ENCODE measurements at places on chromosomes 6 and 20.

DNA sequence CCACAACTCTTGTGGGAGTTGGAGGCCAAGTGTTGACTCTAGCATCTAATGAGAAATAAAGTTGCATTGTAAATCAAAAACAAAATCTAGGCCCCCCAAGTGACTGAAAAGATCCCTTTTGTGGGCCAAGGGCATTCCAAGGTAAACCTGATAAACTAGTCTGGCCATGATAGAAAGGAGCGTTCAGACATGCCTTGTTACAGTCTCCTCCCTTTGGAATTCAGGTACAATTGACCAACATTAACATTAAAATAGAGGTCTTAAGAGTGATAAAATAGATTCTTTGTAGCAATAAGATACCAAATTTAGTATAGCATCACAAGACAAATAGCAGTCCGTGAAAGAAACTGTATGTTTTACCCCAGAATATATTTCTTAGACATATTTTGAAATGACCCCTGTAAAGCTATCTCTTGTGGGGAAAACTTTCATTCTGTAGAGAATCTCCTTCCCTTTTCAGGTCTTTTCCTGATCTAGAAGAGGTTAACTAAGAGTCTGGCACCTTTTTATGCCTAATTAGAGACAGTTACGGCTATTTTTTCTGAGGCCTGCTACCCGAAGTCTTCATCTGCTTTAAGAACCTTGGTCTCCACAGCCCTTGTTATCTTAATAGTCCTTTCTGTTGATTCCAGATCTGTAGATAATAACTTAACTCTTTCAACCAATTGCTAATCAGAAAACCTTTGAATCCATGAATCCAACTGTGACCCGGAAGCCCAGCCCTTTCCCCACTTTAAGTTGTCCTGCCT lies 495.4 kb upstream of the MMS22L start:
- no peak for DNase-seq

DNA sequence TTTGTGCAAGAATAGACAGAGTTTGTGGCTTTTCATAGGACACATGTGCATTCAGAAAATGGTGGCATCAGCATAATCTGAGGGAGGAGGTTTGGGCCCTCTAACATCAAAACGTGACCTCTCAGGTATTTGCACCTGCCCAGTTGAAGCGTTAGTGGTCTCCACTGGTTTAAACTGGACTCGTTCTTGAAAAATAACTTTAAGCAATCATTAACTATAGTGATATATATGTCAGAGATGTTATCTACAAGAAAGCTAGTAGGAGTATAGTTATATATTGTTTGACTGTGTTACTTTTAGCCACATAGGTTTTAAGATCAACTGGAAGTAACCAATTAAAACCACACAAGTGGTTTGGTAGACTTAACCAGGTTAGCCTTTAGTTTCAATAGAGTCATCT lies 607.4 kb downstream of the MAFB start:
- DNase-seq: no peak

GRCh38 chr20:46739431-46740213 lies 30.2 kb downstream of the SLC2A10 start:
- no peak for DNase-seq

DNA sequence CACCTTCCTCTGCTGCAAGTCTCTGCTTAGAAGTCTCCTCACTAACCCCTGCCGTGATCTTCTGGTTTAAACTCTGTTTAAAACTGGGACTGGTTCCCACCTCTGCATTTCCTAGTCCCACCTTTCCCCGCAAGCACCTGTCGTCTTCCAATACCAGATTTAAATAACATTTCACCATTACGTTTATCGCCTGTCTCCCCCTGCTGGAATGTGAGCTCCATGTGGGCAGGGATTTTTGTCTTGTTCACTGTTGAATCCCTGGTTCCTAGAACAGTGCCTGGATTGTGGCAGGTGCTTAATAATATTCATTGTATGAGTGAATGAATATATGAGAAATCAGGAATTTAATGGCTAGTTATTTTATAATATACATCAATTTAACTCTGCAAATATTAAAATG lies 2.7 kb downstream of the GUCA1A start:
- DNase-seq: no peak

DNA sequence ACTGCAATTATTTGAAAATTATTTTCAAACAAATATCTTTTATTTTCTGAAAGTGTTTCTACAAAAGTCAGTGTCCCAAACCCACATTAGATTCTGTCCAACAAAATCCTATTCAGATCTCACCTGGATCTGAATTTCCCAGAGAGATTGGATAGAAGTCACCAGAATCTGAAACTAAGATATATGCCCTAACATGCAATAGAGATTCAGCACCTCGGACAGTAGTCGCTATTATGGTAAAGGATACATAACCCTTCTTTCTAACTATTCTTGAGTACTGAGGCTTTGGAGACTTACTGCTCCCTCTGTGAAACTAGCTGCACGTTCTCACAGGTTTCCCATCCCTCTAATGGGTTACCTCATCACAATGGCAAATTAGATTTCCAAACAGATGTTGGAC lies 151.4 kb downstream of the ID4 start:
- DNase-seq: no peak

GRCh38 chr6:167733740-167734661 lies 92.7 kb upstream of the AFDN start:
- DNase-seq: no peak

- DNase-seq: no peak
Measured at GRCh38 chr20:5808901-5809300, 58.7 kb downstream of the SHLD1 start.

GRCh38 chr20:44436393-44436792 lies 39.3 kb upstream of the TTPAL start:
- DNase-seq: no peak

DNA sequence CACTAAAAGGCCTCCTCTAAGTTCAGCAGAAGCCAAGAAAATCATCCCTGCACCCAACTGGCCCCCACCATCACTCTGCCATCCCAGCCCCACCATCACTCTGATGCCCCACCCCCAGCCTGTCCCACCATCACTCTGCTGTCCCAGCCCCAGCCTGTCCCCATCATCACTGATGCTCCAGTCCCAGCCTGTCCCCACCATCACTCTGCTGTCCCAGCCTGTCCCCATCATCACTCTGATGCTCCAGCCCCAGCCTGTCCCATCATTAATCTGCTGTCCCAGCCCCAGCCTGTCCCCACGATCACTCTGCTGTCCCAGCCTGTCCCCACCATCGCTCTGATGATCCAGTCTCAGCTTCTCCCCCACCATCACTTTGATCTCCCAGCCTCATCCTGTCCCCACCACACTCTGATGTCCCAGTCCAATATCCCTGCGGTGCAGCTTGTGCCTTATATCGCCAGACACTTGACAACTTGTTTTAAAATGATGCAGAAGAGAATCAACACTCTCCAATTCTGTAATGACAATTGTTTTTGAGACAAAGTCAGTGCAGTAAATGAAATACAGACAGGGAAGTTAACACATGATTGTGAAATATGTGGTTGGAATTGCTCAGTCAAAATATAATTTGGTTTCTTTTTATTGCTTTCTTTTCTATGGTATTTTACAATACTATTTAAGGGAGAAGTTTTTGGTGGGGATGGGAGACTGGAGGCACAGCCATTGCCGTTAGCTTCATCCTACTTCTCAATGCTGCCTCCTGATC lies 100.8 kb downstream of the TNFAIP3 start:
- no peak for DNase-seq

- DNase-seq: no peak
Measured at GRCh38 chr6:82741996-82742385, 323.6 kb downstream of the UBE3D start.

GRCh38 chr20:19071446-19071725 lies 141.1 kb upstream of the SLC24A3 start:
- DNase-seq: no peak

DNA sequence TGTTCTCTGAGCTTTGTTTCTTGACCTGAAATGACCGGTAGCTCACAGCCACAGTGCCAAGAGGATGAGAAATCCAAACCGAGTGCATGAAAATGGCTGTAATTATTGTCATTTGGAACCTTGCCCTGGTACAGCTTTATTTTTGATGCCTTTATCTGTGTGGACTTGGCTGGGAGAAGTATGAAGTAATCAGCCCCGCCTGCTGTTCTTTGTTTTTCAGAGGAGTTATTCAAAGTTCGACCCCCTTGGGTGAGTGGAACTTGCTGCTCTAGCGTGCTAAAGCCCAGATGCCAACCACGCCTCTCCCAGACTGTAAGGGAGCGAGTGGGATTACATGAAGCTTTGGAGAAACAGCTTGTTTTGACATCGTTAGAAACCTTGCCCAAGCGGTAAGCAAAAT lies 48.3 kb downstream of the ECT2L start:
- no peak for DNase-seq

DNA sequence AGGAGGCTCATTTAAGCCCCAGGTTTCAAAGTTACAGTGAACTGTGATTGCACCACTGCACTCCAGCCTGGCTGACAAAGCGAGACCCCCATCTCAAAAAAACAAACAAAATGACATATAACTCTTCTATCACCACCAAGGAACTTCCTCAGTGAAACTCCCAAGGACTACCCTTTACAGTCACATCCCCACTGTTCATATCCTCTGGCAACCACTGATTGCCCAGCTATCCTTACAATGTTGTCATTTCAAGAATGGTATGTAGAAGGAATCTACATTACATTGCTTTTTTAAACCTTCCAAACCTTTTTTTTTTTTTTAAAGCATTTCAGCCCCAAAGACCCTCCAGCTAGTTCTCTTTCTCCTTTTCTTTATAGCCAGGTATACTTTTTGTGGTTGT lies 123.1 kb upstream of the CARMIL1 start:
- DNase-seq: no peak

- DNase-seq: no peak
Measured at GRCh38 chr6:167056370-167056769, 57.2 kb downstream of the CEP43 start.

DNA sequence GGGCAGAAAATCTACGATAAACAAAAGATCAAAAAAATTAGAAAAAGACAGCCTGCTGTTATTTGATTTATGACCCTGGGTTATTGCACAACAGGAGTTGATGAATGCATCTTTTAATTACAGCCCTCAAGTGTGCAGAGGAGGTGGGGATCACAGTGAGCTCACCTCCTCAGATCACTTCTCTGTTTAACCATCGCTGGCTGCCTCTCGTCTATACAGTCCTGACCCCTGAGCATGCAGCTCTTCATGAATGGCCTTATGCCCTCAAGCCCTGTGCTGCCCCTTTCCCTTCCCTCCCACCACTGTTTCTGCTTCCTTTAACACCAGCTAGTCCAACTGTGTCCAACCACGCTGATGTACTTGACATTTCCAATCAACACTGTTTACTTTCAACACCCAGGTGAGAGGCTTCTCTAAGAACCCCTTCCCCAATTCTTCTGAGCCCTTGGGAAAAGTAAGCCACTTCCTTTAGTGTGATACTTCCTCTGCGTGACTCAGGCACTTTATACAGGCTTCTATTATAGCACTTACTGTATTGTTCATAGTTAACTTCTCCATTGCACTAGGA lies 60.6 kb upstream of the RIPOR2 start:
- no peak for DNase-seq

DNA sequence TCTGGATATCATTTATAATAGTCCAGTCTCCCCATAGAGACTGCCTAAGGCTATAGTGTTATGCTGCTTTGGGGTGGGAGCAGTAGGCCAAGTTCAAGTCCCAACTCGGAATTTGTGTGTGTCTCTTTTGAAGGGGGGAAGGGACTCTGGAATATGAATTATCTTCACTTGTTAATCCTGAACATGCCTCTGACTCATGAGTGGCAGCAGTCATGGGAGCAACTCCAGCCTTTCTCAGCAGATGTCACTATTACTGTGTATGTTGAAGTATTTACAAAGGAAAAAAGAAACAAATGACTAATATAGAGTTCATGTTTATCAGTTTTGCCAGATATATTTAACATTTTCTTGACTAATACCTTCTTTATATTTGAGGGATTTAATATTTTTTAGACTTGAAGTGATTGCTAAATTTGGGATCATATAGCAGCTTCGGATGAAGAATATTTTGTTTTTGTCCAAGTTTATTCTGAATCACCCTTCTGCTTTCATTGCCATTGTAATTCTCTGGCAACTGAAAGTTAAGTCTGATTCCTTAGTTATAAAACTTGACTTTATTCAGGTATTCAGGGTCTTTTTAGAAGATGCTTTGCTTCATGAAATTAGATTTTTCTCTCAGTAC lies 23.4 kb downstream of the FAM217A start:
- no peak for DNase-seq

DNA sequence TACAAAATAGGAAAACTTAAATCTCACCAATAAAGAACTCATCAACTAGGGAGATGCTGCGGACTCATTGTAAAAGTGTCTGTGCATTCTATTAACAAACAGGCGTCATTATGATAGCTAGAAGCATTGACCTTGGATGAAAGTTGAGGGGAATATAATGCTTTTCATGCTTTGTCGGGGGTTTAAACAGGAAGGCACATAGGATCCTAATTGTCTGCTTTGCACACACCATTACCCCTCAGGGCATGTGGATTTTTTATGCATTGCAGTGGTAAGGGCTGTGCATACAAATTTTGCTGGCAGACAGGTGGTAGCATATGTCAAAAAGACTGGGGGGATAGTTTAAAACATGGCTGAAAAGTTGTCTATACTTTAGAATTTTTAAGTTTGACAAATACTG lies 447.9 kb upstream of the PLCB4 start:
- no peak for DNase-seq

DNA sequence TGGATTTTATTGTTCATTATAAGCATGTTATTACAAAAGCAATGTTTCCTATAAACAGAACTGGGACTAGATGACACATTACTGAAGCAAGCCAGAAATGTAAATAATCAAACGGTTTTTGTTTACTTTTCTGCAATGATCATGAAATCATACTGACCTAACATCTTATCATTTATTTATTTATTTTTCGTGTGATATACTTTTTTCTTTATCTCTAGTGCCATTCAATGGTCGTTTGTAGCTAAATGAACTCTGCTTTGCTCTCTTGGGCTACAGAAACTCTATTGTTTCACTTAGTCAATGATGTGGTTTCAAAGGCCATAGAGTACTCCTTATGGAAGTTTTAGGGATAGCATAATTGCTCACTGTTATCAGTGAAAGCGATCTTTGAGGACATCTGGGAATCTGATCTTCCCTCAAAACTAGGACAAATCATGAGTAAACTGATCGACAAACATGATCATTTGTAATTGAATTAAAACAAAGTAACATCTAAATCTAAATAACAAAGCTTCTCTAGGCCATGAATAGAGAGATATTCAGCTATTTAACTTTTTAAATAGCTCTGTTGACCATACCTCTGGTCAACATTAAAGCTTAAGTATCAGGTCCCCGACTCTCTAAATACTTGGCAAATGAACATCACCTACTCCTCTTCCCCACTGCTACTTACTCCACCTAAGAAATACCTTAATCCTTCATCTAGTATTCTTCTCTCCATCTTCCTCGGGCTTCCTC lies 933.4 kb downstream of the TFAP2A start:
- DNase-seq: no peak

DNA sequence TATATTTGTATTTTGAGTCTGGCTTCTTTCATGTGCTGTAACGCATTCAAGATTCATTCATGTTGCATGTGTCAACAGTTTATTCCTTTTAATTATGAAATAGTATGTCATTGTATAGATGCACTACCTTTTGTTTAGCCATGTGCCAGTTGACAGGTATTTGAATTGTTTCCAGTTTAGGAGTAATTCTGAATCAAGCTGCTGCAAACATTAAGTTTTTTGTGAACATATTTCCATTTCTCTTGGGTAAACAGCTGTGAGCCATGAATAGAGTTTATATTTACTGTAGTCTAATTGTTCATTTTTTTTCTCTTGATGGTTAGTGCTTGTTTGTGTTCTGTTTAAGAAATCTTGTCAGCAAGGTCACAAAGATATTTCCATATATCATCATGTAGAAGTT lies 142.4 kb upstream of the RIPOR2 start:
- no peak for DNase-seq

GRCh38 chr20:64057628-64058498 lies 5.1 kb upstream of the TCEA2 start:
- DNase-seq: peak; percentile 84

GRCh38 chr20:50308166-50308512 lies 117.5 kb downstream of the CEBPB start:
- DNase-seq: no peak

Data from left forelimb (tissue), 1 donor.